Heart right ventricle (tissue), 16 donors: ENCODE measurements at places on chromosomes 7 and 10. TPM values are rescaled to one million over a fixed set of nuclear protein-coding genes. Genes with fewer than 3 reads are reported as not detected.

SYT15 gene
- polyA plus RNA-seq, result 3.7 TPM

AOAH gene
- 0.73 TPM for polyA plus RNA-seq

LIPM gene
- polyA plus RNA-seq, result not detected

SNCG gene
- polyA plus RNA-seq, result 35.2 TPM

SFMBT2 gene
- 4.1 TPM for polyA plus RNA-seq

ADARB2 gene
- polyA plus RNA-seq, result 0.29 TPM

SPDYE18 gene
- 0.17 TPM for polyA plus RNA-seq

DNA sequence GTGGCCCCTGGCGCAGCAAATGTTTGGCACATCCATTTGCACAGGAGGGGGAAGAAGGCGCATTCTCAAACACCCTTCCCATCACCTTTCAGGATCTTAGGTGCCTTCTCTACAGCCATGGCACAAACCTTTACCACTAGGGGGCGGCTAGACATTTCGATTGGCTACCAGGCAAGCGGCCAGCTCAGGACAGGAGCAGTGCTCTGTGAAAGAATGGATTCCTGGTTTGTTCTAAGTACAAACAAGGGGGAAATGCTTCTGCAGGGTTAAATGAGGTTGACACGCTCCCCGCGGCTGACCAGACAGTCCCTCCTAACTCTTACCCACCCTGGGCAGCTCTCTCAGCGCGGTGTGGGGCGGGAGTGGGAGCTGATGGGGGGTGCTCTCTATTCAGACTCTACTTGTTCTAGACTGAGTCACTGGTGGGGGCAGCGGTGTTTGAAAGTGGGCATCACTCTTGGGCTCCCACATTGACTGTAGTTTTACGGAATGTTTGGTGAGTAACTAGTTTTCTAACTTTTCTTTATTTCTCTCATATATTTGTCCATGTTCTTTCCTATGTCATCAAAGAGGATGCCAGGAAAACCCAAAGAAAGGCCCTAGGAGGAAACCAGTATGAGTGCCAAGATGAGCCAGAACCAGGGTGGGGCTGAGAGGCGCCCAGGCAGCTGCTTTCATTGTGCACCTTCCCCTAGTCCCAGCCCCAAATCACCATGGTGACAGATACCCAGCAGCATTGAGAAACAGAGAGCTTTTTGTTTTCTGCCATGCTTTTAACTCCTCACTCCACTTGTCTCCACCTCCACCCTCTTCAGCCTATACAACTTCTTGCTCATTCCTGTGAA, 61.4 kb upstream of the GPR158 start:
- peak; percentile 59 for DNase-seq

DNA sequence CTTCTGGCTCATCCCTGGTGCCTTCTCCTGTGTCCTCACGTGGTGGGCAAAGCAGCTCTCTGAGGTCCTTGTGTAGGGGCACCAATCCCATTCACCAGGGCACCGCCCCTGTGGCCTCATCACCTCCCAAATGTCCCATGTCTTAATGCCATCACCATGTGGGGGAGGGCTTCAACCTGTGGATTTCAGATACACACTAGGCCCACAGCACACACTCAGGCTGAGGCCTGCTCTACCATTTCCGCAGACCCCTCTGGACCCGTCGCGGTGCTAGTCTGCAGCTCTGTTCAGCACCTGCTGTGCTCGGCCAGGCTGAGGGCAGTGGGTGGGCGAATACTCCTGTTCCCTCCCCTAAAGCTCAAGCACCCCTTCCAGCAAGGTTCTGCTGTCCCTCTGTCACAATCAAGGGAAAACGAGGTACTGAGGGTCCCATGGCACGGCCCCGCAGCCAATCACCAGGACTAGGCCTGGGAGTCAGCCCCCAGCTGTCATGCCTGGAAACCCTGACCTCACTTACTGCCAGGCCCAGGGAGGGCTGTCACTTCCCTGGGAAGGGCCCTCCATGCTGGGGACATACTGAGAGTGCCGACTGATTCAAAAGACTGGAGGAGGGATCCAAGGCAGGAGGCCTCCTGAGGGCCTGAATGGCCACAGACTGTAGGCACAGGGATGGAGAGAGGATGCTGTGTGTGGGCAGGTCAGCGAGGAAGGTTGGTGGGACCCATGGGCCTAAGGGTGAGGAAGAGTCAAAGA, 123.8 kb upstream of the RET start:
- DNase-seq, result no peak

DNA sequence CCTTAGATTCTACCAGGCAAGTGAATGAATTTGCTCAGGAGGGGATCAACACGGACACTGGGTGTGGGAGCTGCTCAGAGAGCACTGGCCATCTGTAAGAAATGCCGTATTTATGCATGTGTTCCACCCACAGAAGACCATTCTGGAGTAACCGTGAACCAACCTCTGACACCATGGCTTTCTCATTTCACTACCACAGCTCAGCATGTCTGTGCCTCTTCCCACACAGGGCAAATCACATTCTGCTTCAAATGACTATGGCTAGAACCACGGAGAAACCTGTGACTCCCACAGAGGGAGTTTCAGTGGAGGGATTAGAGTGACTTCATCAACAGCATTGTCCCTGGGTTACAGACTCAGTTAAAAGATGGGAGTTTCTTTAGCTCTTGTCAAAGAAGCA, 893.4 kb downstream of the XPNPEP1 start:
- DNase-seq, result no peak

DNA sequence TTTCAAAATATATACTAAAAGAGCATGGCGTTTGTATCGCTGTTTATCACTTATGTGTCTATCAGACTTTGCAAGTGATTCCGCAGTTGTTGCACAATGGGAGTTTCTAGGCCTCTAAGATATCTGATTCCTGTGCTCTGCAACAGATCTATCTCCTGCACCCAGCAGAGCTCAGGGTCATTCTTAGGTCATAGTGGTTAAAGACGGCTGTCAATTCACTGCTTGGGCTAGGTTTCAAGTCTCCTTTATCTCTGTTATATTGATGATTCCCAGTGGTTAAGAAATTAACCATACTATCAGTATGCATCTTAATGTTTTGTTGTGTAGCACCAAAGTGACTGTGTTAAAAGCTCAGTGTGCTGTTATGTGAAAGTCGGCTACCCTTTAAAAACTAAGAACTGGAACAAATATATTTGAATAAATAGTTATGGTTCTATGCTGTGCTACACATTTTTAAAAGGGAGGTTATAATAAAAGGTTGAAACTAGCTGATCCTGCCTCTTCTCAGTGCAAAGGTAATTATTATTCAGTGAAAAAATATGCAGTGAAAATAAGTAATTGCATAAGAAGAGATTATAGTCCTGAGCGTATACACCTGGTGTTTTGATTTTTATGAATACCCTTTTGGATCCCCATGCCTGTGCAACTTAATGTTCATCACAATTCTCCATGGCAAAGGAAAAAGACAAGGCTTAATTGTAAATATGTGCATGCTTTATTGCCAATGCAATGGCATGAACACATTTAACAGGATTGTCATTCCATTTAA, 24.0 kb downstream of the HOXA1 start:
- no peak for DNase-seq

GRCh38 chr7:126685018-126685573, 567.6 kb downstream of the GRM8 start:
- no peak for DNase-seq

DNA sequence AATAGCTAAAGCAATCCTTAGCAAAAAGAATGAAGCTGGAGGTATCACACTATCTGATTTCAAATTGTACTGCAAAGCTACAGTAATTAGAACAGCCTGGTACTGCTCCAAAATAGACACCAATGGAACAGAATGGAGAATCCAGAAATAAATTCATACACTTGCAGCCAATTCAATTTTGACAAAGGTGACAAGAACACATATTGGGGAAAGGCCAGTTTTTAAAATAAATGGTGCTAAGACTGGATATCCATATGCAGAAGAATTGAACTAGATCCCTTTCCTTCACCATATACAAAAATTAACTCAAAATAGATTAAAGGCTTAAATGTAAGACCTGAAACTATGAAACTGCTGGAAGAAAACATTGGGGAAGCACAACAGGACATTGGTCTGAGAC, 748.5 kb downstream of the DNAJB9 start:
- DNase-seq, result no peak

GRCh38 chr7:141167381-141167964, 93.6 kb downstream of the TMEM178B start:
- DNase-seq, result no peak

- no peak for DNase-seq
Measured at GRCh38 chr10:494556-494955, 194.9 kb downstream of the DIP2C start.

DNA sequence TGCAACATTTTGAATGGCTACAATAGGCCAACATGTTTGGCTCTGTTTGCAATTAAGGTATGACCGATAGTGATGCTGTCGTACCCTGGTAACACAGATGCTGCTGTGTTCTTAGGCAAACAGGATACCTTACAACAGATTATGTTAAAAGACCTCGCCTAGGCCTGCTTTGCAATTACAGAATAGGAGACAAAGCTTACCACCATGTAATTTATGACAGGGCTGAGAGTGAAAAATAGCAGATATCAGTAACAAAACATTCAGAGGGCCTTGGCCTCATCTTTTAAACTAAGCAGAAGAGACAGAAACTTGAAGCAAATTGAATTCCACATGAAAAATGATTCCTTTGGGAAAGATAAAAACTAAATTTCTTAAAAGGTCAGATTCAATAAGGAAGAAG, 29.4 kb upstream of the ABLIM1 start:
- no peak for DNase-seq

DNA sequence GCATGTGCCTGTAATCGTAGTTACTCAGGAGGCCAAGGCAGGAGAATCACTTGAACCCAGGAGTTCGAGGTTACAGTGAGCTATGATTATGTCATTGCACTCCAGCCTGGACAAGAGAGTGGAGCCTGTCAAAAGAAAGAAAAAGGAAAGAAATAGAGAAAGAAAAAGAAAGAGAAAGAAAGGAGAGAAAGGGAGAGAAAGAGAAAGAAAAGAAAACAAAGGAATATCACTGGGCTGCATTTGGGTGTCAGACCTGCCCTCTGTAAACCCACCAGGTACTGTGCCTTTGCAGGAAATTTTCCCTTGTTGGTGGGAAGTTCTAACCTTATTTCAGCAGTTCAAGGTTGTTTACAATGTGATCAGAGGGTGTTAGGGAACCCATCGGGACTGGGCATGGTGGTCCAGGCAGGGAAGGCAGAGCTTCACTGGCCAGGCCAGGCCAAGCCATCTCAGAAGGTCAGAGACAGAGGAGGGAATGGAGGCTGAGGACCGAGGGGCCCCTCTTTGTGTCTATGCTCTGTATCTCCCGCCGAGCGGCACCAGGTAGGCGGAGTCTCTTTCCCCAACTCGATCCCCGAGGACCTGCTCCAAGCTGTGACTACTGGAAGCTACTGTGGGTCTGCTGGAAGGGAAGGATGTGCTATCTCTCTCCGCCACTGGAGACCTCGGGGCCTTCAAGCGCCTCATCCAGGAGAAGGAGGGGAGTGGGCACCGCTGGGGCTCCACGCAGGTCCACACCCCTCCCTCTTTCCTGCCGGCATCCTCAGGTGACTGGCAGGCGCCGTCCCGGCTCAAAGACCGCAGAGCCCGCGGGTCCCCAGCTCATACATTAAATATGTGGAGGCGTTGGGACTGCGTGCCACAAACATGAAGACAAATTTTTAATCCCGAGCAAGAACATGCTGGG, 15.2 kb upstream of the KAZALD1 start:
- no peak for DNase-seq

GRCh38 chr7:131098527-131098926, 229.1 kb upstream of the MKLN1 start:
- DNase-seq, result no peak

- DNase-seq, result no peak
Measured at GRCh38 chr7:89773611-89774010, 380.7 kb upstream of the STEAP1 start.

DNA sequence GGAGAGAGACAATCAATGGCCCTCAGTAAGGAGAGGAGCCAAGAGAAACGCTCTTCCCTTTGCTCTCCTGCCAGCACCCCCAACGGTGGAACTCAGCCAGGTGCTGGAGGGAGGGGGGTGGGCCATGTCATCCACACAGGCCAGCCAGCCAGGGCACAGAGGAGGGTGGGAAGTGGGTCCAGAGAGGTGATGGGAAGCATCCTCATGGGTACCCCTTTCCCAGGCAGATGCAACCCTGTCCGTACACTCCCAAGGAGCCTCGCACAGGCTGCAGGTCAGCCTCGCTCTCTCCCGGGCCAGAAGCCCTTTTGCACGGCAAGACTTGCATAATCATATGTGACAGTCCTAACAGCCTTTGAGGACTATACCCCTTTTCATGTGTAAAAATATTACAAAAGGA, 142.0 kb upstream of the NAMPT start:
- DNase-seq, result no peak

- no peak for DNase-seq
Measured at GRCh38 chr7:117485118-117485620, 5.3 kb downstream of the CFTR start.

- DNase-seq, result no peak
Measured at GRCh38 chr7:77425101-77426051, 9.2 kb upstream of the GSAP start.

DNA sequence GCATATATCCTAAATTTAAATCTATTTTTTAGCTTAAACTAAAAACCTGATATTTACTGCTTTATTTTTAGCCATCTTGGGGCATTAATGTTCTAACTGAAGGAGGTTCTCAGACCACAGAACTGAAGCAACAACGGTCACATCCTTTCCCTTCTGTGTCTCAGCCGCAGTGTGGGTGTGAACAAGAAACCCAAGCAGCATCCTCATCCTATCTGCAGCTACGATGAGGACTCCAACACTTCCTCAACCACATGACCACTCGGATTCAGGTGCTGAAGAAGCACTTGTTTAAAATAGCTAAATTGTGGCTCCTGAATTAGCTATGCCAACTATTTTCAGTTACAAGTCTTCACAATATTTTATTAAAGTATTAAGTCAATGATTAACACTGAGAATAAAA, 5.3 kb downstream of the ESYT2 start:
- no peak for DNase-seq

DNA sequence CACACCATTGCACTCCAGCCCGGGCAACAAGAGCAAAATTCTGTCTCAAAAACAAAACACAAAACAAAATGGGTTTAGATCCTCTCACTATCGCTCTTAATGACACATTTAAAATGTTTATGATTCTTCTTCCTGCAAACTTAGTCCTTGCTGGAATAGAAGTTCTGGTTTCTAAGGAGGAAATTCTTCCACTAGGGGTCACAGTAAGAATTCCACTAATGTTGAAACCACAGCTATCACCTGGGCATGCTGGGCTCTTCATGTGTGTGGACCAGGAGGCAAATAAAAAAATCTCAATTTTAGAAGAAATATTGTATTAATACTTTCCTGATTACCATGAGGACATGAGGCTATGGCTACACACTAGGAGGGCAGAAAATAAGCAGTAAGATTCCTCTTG, 915.8 kb downstream of the TYW1 start:
- DNase-seq, result no peak

- no peak for DNase-seq
Measured at GRCh38 chr10:123787566-123787965, 104.0 kb downstream of the CPXM2 start.

GRCh38 chr10:24381235-24382010, 172.5 kb downstream of the KIAA1217 start:
- DNase-seq, result no peak
